ENCODE measurements at places on chromosomes 3 and 15.

DNA sequence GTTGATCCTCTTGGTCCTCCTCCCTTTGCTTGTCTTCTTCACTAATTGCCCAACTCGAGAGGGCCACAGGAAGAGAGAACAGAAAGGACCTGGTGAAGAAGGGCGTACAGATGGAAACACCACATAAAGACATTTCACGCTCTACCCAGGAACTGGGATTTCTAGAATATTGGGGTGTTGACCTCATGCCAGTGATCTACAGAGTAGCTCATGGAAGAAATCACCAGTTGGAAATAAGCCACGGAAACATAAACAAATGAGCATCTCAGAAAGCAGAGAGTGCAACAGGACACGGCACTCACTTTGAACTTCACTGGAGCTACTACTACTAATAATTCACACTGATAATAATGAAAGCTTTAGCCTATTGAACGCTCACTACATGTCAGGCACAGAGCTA is 84.6 kb upstream of the ARHGEF3 start:
- DNase-seq = no peak

DNA sequence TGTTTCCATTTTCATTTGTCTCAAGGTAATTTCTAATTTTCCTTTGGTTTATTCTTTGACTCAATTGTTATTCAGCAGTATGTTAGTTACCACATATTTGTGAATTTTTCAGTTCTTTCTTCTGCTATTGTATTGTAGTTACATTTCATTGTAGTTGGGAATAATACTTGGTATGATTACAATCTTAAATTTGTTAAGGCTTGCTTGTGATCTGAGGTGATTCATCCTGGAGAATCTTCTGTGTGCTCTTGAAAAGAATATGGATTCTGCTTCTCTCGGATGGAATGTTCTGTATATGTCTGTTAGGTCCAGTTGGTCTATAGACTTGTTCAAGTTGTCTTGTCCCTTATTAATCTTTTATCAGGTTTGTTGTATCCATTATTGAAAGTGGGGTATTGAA is 63.4 kb upstream of the VEPH1 start:
- DNase-seq = no peak

DNA sequence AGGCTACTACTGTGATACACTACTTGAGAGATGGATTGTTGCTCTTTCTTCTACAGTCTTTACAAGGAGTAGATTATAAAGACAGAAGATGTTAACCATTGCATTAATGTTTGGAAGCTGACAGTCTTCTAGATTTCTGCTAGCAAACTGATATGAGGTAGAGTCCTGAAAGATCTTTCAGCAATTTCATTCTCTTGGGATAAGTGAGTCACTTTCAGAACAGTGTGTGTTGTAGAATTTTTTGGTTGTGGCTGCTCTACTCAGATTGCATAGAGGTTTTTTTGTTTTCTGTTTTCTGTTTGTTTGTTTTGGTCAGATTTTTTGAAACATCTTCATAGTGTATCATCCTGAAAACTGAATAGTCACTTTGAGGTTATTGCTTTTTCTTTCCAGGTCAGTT is 17.1 kb downstream of the TNFSF10 start:
- DNase-seq = no peak

- peak; percentile 58 for DNase-seq
Measured at GRCh38 chr15:68210821-68211655, 5.9 kb upstream of the CALML4 start.

- no peak for DNase-seq
Measured at GRCh38 chr3:21054064-21054463, 696.9 kb downstream of the ZNF385D start.

GRCh38 chr15:64536244-64536836 is 76.0 kb downstream of the ZNF609 start:
- DNase-seq = no peak

GRCh38 chr3:115251509-115251908 is 104.4 kb upstream of the ZBTB20 start:
- no peak for DNase-seq

GRCh38 chr3:81744366-81744765 is 17.1 kb downstream of the GBE1 start:
- DNase-seq = no peak

DNA sequence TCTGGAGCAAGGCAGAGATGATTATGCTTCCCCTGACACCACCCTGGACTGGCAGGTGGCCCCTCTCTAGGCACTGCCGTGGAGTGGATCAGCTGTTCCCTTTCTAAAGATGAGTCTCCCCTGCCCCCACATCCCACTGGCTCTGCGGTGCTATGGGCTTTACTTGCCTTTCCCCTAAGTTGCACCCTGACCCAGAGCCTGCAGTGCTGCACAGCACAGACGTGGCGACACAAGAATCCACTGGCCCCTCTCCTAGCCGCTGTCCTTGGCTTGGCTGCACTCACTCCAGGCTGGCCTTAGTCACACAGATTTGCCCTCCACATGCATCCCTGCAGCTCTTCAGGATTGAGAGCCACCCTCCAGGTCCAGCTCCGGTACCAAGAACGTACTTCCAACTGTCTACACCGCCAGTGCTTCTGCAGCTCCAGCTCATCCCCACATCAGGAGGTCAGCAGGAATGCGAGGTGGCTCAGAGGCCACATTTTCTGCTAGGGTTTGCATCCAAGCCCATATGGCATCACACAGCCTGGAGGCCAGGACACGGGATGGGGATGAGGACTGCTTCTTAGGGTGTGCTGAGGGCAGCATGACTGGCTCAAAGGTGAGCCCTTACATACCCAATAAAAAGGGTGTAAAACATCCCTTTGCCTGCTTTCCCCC is 82.4 kb upstream of the RASGRF1 start:
- no peak for DNase-seq

DNA sequence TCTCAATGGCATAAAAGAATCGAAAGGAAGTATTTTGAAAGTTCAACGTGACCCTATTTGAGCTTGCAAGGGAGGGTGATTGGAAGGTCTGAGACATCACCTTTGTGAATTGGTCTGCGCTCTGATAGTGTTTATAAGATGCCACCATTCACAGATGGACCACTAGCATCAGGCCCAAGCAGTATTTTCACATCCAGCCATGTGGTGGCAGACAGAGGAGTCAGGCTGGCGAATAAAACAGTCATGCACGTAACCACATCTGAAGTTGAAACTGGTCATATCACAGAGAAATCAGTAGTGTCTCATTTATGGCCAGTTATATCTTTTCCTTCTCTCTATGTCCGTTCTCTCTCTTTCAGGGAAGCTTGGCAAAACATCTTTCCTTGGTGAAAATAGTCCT is 170.1 kb upstream of the ONECUT1 start:
- DNase-seq = no peak

- no peak for DNase-seq
Measured at GRCh38 chr3:481680-482079, 285.1 kb downstream of the CHL1 start.
